Adipocyte (in vitro differentiated cells): ENCODE measurements at places on chromosomes 3 and 15.

DNA sequence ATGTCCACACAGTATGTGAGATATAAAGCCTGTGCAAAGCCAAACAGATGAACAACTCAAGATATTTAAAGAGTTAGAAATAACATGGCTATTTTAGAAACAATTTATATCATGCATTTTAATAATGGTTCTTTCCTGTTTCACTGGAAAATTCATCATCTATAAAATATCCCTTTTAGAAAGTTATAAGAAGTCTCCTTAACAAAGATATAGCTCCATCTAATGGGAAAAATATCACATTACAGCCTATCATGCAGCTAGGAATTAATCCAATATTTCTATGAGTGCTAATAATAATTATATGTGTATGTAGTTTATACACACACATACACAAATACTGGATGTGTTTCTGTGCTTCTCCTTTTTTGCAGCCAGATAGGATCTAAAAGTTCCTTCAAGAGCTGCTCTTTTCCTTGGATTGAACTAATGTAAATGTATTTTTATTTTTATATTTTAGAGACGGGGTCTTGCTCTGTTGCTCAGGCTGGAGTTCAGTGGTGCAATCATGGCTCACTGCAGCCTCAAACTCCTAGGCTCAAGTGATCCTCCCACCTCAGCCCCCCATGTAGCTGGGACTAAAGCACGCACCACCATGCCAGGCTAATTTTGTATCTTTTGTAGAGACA is 21.6 kb downstream of the RPL22L1 start:
- peak; percentile 69 for DNase-seq

- peak; percentile 76 for DNase-seq
Observed at GRCh38 chr3:72123908-72124441, 339.0 kb upstream of the PROK2 start.

DNA sequence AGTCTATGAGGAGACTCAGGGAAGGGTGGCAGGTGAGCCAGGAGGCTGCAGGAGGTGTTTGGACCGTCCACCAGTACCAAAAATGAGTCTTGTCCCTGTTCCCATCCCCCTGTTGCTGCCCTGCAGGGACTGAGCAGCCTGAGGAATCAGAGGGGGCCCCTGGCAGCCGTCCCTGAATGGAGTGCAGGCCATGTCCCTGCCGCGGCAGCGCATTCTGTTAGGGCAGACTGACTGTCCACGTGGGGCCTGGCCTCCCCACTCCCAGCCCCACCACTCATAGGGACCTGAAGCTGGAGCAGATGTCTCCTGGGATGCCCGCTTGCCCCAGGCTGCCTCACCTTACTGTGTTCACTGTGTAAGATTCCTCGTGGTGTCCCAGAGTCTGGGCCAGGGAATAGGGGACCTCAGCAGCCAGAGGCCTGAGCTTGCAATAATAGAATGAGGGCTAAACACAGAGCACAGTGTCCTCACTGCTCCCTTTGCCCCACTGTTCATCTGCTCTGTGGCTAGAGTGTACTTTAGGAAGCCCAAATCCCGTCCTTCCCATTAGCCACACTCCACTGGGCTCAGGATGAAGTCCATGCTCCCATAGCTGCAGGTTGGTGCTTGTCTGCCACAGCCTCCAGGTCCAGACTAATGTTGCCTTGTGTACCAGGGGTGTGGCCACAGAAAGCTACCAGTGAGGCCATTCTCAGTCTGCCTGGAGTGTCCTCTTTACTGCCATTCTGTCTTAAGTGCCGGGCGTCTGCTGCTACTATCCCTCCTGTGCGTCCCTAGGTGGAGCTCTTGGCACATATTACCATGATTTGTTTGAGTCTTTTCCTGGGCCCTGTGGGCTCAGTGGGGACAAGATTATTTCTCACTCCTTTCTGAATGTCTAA is 63.2 kb downstream of the HCN4 start:
- DNase-seq, result peak; percentile 75

GRCh38 chr3:108501535-108501934 is 8.9 kb downstream of the MYH15 start:
- no peak for DNase-seq

DNA sequence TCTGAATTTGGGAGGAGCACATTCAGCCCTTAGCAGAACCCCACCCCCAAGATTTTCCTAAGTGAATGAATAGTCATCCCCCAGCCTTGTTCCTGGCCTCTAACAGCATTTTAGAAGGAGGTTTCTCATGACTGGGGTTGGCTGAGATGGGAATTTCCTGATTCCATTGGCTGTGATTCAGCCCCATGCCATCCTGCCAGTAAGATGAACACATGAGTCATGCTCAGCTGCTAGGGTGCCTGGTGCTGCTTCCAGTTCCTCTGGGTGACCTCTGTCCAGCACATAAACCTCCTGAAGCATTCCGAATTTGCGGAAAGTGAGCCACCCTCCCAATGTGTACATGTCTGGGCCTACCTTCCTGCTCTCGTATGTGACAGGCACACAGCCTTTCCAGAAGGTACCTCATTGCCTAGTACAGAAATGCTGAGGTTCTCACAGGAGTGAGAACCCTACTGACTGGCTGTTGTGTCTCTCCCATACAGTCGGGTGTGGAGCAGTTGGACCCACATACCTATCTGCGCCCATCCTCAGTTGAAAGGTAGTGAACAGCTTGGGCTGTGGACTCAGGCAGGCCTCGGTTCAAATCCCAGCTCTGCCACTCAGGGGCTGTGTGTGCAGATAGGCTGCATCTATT is 91.7 kb downstream of the APBA2 start:
- peak; percentile 94 for DNase-seq

DNA sequence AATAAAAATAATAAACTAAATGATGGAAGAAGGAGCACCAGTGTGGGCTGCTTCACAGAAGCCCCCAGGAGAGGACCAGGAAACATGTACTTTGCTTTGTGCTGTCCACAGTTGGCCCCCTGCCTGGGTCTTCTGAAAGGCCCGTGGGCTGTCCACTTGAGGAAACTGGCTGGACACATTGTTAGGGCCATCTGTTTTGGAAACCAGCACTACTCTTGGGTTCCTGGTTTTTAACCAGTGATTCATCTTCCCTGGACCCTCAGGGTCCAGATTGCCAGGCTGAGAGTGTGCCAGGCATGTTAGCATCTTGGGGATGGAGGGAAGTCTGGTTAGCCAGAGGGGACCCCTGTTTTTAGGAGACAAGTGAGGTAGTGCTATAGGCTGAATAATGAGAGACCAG is 297.2 kb upstream of the C2CD4B start:
- no peak for DNase-seq

DNA sequence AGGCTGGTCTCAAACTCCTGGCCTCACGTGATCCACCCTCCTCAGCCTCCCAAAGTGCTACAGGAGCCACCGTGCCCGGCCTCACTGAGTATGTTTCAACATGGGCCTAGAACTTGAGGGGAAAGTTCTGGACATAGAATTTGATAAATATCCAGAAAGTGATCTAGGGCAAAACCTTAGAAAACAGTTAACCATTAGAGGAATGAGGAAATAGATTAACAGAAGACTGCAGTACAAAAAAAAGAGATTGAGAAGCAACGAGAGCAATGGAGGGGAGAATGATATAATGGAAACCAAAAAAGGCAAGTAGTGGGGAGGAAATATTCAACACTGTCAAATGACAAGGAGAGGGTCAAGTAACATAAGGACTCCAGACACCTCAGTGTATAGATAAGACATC is 191.5 kb downstream of the PLCH1 start:
- DNase-seq, result no peak

DNA sequence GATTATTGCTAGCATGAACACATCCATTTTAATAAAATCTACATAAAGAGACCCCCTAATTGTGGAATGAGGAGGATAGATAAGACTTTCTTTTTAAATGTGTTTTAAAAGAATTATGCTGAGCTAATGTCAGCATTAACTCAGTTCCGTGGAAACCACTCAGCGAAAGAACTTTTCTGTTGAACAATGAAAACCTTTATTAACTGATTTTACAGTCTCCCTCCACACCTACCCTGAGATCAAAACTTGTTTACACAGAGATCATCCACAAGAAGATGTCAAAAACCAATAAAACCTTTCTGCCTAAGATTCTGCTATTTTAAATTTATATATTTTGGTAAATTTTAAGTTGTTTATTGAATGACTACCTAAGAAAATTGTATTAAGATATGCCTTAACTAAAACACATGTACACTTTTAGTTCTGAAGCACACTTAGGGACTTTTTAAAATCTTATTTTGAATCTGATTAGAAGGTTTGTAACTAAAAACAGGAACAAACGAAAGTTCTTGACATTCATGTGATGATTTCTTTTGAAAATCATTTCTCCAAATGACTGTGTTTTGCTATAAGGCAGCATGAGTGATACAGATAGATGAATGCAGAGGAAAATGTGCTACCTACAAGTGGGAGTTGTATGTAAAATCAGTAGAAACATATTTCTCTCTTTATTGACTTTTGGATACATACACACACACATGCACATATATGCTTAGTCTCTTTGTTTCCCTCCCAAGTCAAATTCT is 369.0 kb downstream of the UNC13C start:
- no peak for DNase-seq

GRCh38 chr3:52195823-52196331 is 2.1 kb upstream of the ALAS1 start:
- DNase-seq, result peak; percentile 79

- peak; percentile 10 for DNase-seq
Observed at GRCh38 chr3:149902498-149903139, 68.1 kb downstream of the PFN2 start.

GRCh38 chr15:69462030-69462492 is 9.4 kb downstream of the RPLP1 start:
- DNase-seq, result no peak

DNA sequence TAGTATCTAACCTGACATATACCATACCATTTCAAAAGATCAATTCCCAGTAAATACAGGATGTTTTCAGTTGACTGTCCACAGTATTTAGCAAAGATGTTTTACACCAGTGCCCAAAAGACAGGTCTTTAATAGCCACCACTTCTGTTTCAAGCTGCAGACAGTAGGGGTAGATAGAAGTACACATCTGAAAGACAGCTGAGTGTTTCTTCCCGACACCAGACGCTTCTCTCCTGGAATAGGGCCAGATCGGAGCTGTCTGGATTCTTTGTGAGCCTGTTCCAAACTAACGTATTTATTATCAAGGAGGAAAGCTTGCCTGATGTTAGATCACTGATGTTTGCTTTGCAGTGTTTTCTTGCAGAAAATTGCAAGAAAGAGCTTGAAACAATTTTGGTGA is 136.1 kb upstream of the RBMS3 start:
- DNase-seq, result peak; percentile 10

DNA sequence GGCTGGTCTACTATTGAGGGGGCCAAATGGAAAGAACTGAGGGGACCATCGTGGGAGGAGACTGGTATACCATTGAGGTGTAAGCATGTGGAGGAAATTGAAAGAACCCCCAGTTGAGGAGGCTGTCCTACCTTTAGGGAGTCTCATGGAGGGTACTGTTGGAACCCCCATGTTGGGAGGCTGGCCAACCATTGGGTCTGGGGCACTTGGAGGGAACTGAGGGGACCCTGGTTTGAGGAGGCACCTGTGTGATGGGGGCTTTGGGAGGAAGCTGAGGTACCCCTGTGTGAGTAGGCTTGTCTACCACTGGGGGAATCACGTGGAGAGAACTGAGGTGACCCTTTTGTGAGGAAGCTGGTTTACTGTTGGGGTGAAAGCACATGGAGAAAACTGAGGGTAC is 157.5 kb downstream of the FBLN2 start:
- no peak for DNase-seq

GRCh38 chr15:69777356-69777755 is 320.4 kb downstream of the TLE3 start:
- DNase-seq, result no peak

DNA sequence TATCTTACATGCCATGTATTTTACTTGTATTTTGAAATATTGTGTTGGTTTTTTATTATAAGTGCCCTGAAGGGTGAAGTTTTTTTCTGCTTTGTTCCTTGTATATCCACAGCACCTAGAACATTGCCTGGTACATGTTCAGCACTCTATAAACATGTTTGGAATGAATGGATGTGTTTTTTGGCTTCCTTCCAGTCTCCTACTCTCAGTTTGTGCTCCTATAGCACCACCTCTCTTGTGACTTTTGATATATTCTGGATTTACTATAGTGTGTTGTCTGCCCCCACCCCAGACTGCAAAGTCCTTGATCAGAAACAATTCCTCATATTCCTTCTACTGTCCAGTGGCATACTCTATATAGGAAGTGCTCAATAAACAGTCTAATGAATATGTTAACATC is 60.6 kb downstream of the PLCL2 start:
- DNase-seq, result peak; percentile 36

DNA sequence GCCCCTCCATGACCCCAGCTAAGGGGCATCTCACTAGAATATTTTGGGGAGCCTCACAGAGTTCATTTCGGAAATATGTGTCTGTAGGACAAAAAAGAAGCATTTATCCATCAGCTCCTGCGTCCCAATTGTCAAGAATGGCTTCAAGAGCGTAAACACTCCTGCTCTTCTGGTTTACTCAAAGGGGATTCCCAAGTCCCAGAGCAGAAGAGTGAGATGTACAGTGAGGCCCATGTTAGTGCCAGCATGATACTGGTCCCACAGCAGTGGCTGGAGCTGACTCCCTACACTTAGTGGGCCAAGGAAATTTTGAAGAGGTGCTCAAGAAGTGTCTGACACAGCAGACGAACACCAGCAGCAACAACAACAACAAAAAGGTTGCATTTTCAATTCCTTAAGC is 34.9 kb upstream of the ARL8B start:
- DNase-seq, result no peak

DNA sequence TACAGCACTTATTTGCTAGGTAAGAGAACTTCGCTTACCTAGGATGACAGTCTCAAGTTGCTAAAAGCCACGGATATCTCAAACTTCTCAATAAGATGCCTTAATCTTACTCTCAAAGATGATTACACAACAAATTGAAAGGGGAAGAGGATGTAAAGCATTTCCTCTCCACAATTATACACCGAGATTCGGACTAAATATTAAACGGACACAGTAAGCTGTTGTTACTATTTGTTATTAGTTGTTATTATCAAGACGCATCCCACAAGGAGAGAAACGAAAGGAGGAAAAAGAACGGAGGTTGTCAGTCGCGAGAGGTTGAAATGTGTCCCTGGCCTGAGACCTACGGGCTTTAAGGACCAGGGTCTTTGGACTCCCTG is 660 bp downstream of the ZNF106 start:
- DNase-seq, result peak; percentile 46

DNA sequence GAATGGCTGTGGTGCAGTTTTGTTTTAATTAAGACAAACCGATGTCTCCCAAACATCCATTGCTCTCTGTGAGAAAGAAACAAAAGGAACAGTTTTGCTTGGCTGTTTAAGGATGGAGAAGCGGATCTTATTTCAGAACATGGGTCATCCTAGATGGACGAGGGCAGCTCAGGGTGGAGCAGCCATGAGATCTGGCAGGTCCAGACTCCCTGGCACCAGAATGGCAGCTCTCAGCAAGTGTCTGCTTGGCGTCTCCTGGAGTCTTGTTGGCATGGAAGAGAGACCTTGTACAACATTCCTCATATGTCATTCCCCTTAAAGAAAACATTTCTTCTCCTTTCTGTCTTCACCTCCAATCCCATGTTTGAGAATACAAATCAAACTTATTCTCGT is 93.8 kb downstream of the ADAMTSL3 start:
- no peak for DNase-seq
